ENCODE measurements at places on chromosomes 6 and 20.
A peak's percentile ranks its signal among the peaks of the same experiment; 100 is the strongest.

- no peak for DNase-seq
Observed at GRCh38 chr20:40931410-40932044, 97.1 kb upstream of the TOP1 start.

- DNase-seq, result peak; percentile 64
Observed at GRCh38 chr20:49724408-49725223, 10.9 kb upstream of the B4GALT5 start.

DNA sequence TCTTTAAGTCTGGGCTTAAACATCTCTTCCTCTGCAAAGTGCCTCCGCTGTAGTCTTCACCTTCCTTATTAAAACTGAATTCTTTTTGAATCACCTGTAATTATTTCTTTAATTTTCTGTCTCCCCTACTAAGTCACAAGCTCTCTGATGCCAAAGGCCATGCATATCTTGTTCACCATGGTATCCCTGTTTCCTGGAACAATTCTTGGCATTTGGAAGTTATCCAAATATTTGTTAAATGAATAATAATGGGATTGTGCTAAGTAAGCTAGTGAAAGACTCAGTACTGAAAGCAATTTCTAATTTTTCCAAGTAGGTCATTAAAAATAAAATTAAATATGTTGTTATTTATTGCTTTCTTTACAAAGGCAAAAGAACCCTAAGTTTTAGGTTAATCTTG, 12.2 kb downstream of the SNAP91 start:
- no peak for DNase-seq

GRCh38 chr20:21808863-21809664, 103.6 kb downstream of the PAX1 start:
- peak; percentile 77 for DNase-seq

Data from activated CD4-positive, alpha-beta T cell treated with anti-CD3 and anti-CD28 coated beads, Interleukin-2, amount 10 ng/mL, durations not matched to agents 24 days and 14 days (primary cell).